Pericardium fibroblast (primary cell): ENCODE measurements at places on chromosomes 12 and 14. TPM values are rescaled to one million over a fixed set of nuclear protein-coding genes. Genes with fewer than 3 reads are reported as not detected.

Gene MAP3K9
- under 0.01 and 0.12 TPM in 2 replicates for total RNA-seq

Gene DPPA3
- total RNA-seq, result not detected in 2 replicates

Gene TMEM119
- 182 and 212 TPM in 2 replicates for total RNA-seq

Gene SMCO3
- 1.7 and 7.6 TPM in 2 replicates for total RNA-seq

Gene NGB
- not detected in 2 replicates for total RNA-seq

Gene NKX2-1
- total RNA-seq, result not detected in 2 replicates

Gene NR4A1
- total RNA-seq, result 8.6 and 21.1 TPM in 2 replicates

Gene TSFM
- total RNA-seq, result 13.6 and 18.3 TPM in 2 replicates

Gene GALNT9
- total RNA-seq, result 2.6 and 8.3 TPM in 2 replicates

Gene PTPRO
- total RNA-seq, result 0.09 and 0.23 TPM in 2 replicates

Gene KRT85
- total RNA-seq, result not detected in 2 replicates

Gene ATL1
- total RNA-seq, result 5.7 and 11.8 TPM in 2 replicates

Gene ENDOU
- not detected in 2 replicates for total RNA-seq

Gene CMTM5
- not detected in 2 replicates for total RNA-seq

Gene FKBP11
- total RNA-seq, result 38.6 and 63.6 TPM in 2 replicates

Gene C14orf39
- total RNA-seq, result not detected in 2 replicates

Gene SLC16A7
- total RNA-seq, result 7.6 and 14.0 TPM in 2 replicates
